ENCODE measurements at places on chromosomes 12 and 14.

GRCh38 chr12:105469211-105469610 lies 138.7 kb downstream of the C12orf75 start:
- no peak for DNase-seq

- DNase-seq, result no peak
Observed at GRCh38 chr12:111427417-111428074, 21.8 kb downstream of the SH2B3 start.

GRCh38 chr12:31853977-31854376 lies 105.2 kb upstream of the RESF1 start:
- no peak for DNase-seq

DNA sequence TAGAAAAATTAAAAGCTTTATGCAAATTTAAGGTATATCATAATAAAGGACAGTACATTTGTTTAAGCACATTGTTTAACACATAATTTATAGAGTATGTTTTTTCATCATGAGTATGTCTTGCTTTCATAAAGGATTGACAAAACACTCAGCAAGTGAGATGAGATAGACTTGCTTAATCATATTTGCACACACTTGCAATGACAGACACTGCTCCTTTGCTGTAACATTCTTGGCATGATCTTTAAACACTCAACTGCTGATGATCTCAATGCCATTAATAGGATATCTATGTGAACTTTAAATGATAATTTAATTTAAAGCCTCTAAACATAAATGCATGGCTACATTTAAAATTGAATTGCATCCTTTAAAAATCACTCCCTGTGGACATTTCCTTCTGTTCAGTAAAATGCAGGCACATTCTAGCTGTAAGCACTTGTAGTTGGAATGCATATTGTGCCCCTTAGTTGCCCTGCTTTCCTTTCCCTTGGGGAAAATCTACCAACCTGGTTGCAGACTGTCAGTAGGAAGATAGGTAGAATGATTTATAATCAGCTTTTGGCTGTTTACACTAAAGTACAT lies 979.0 kb downstream of the TMTC2 start:
- DNase-seq, result no peak

- DNase-seq, result peak; percentile 56
Observed at GRCh38 chr14:104350463-104351185, 212.2 kb downstream of the KIF26A start.

- no peak for DNase-seq
Observed at GRCh38 chr12:14185427-14186192, 179.9 kb upstream of the ATF7IP start.

All from hindlimb muscle (tissue), 1 donor.